Stimulated activated CD8-positive, alpha-beta memory T cell treated with anti-CD3 and anti-CD28 coated beads, Interleukin-2, amount 100 ng/mL, for 48 hours (primary cell): ENCODE measurements at places on chromosomes 3 and 15.

DNA sequence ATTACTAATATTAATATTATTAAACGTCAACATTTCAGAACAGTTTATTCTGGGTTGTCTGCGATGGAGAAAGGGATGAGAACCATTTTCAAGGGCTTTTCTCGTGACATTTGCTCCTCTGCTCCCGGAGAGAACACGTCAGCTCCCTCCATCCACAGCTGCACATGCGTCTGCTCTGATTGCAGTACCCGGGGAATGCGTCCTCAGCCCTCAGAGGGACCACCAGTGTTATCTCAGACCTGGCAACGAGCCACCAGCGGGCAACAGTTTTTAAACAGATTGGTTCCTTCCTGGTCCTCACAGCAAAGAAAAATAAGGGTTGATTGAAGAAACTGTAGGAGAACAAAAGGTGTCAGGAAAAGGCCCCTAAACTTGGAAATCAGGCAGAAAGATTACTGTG is 202.2 kb upstream of the ADAMTS9 start:
- no peak for DNase-seq

GRCh38 chr15:91841861-91842260 is 11.6 kb upstream of the SLCO3A1 start:
- DNase-seq: no peak

GRCh38 chr3:194407423-194407822 is 8.4 kb upstream of the GP5 start:
- DNase-seq: no peak

GRCh38 chr15:89370978-89371227 is 36.3 kb upstream of the POLG start:
- no peak for DNase-seq

- no peak for DNase-seq
These were observed 209.2 kb upstream of the NR2F2 start for GRCh38 chr15:96121086-96121920.
